Right ventricle myocardium inferior (tissue), 1 donor: ENCODE measurements at places on chromosomes 13 and 19. TPM values are rescaled to one million over a fixed set of nuclear protein-coding genes. Genes with fewer than 3 reads are reported as not detected.

GRCh38 chr13:26719356-26719945, 41.1 kb downstream of the GPR12 start:
- no peak for DNase-seq

GRCh38 chr19:51293571-51294210, 17.8 kb upstream of the IGLON5 start:
- no peak for DNase-seq

DNA sequence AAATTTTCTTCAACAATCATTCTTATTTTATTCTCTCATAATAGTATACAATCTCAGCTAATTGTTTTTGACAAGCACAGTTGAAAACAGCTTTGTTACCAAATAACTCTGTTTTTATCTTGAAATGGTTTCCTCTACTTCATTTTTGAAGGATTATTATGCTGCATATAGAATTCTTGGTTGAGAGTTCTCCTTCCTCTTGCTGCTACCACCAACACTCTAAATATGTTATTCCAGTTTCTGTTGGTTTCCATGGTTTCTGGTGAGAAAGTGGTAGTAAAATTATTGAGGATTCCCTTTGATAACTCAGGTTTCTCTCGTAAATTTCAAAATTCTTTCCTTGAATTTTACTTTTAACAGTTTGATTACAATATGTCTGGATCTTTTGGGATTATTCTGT, 1725.9 kb downstream of the PCDH9 start:
- no peak for DNase-seq

- DNase-seq = no peak
Observed at GRCh38 chr19:31733591-31733990, 384.4 kb upstream of the TSHZ3 start.

- no peak for DNase-seq
Observed at GRCh38 chr13:35349673-35350278, 126.7 kb downstream of the MAB21L1 start.

DNA sequence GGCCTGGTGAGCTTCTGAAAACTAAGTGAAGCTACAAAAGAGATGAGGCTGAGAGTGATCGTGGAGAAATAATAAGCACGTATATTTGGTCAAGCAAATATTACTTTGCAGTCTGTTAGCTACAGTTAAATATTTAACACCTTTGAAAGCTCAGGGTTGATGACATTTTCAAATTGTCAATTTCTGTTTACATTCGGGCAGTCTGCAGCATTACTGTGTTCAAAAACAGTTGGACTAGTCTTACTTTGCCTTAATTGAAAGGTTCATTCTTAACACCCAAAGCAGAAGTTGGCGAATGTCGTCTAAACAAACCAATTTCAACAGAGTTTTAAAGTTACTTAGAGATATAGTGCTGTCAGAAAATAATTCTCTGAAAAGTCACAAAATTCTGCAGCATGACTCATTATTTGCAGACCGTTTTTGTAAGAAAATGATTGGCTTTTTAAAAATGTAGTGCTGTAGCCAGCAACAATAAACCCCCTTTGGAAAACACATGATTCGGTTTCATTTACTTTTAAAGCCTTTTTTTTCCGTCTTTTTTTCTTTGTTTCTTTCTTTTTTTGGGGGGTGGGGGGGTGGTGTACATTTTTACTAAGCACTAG, 549.0 kb downstream of the GPC6 start:
- DNase-seq = no peak

DNA sequence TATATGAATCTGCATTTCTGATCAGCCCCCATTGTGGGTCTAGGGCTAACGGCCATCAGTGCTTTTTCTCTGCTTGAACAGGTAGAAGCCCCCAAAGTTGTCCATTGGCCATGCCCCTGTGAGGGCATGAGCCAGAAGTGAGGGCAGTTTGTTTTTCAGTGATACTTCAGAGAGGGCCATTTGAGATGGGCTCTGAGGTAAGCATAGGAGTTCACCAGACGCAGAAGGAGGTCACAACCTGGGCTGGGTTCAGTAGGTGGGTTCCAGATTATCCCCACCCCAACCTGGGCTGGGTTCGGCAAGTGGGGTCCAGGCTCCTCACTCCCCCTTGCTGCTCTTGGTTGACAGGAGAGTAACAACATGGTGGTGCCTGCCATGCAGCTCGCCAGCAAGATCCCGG, 33.4 kb downstream of the MAU2 start:
- DNase-seq = no peak

DNA sequence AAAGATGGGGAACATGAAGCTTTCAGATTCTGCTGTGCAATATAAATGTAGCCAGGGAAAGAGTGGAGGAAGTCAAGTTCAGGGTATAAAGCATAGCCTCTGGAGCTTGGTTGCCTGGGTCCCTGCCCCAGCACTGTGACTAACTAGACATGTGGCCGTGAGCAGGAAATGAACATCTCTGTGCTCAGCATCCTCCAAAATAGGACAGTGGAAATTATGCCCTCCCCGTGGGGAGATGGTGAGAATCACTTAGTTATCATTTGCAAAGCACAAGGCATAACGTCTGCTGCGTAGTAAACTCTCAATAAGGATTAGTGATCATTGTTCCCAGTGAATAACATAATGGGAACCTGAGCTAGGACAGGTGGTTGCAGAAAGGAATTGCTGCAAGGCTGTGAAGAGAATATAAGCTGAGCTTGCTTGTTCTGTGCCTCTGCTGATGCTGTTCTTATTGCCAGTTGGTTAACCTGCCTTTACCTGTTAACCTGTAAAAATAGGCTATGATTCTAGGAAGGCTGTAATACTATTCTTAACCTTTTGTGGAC, 441.0 kb downstream of the COG6 start:
- DNase-seq = no peak

The ZNF225 gene
- total RNA-seq = 3.0 TPM
